ENCODE measurements at places on chromosomes 4 and X. TPM values are rescaled to one million over a fixed set of nuclear protein-coding genes. Genes with fewer than 3 reads are reported as not detected.

FGB gene
- total RNA-seq: 2.0 TPM

POU3F4 gene
- not detected for total RNA-seq

NUP62CL gene
- total RNA-seq: 21.1 TPM

MUC7 gene
- not detected for total RNA-seq

AMOT gene
- total RNA-seq: 7.7 TPM

CT55 gene
- total RNA-seq: not detected

GPR119 gene
- not detected for total RNA-seq

HMGN5 gene
- total RNA-seq: 3.0 TPM

ETDC gene
- total RNA-seq: not detected

ATP2B3 gene
- not detected for total RNA-seq

GCNA gene
- total RNA-seq: 0.98 TPM

GYPB gene
- total RNA-seq: not detected

TEX13B gene
- not detected for total RNA-seq

GNRHR gene
- total RNA-seq: not detected

FABP2 gene
- not detected for total RNA-seq

PUDP gene
- 20.3 TPM for total RNA-seq

STAP1 gene
- total RNA-seq: not detected

MAOB gene
- total RNA-seq: 28.2 TPM

N4BP2 gene
- total RNA-seq: 7.0 TPM

BCOR gene
- 35.1 TPM for total RNA-seq

FAM9C gene
- not detected for total RNA-seq

TMEM156 gene
- 0.22 TPM for total RNA-seq

MAGEB17 gene
- total RNA-seq: not detected

LRP2BP gene
- total RNA-seq: 2.9 TPM

PAK3 gene
- not detected for total RNA-seq

PCDH7 gene
- total RNA-seq: 65.9 TPM

FAM47E gene
- total RNA-seq: 0.91 TPM

PRSS12 gene
- total RNA-seq: 13.8 TPM

CXCL5 gene
- total RNA-seq: not detected

RS1 gene
- not detected for total RNA-seq

KLB gene
- not detected for total RNA-seq

PABPC4L gene
- not detected for total RNA-seq

AFP gene
- 1.6 TPM for total RNA-seq

OPRPN gene
- total RNA-seq: not detected

Measured in HCT116 (cell line).